ENCODE measurements at places on chromosomes 3 and 15.

DNA sequence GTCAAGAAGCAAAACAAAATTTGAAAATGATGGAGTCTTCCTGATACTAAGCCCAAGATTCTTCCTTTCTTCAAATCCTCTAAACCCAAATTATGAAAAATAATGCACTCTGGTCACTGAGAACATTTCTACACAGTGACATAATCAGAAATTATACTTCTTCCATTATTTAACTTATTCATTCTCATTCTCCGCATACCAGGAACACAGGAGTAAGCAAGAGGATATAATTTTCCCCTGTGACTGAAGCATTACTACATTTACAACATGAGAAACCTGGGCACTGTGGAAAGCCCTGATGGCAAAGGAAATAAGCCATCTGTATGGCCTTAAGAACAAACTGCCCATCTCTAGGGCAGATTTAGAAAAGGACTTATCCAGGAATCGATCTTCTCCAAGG lies 47.0 kb downstream of the EXD1 start:
- DNase-seq: no peak

GRCh38 chr15:40843261-40843884 lies 475 bp upstream of the SPINT1 start:
- DNase-seq: no peak

GRCh38 chr3:146503461-146504202 lies 34.3 kb upstream of the PLSCR2 start:
- no peak for DNase-seq

- no peak for DNase-seq
These were observed 29.9 kb upstream of the ALDH1A2 start for GRCh38 chr15:58095415-58095814.

DNA sequence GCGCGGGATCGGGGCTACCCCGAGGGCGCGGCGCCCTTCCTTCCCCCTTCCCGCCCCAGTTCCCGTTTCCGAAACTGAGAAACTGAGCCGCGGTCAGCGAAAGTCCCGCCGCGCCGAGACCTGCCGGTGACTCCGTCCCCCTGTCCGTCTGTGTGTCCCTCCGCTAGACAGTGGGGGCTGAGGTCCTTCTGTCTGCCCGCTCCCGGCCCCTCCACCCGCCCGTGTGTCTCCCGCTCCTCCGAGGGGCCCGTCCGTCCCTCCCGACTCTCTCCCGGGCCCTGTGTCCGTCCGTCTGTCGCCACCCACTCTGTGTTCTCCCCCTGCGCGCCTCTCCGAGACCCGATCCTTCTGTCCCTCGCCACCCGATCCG lies 426 bp downstream of the PRKCD start:
- DNase-seq: no peak

DNA sequence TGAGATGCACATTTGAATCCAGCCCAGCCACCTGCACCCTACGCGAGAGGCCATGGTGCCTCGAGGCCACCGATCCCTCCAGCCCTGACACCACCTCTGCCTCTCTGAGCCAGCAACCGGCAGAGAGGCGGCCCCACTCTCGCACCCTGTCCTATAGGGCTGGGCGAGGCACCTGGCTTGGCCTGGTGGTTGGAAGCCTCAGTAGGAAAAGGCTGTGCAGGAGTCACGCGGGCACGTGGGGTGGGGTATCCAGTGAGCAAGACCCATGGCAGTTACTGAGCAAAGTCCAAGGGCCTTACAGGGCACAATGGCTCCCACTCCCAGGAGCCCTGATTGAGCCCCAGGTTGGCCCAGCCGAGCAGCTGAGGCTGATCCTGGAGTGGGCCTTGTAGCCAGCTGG lies 12.4 kb upstream of the DUSP7 start:
- no peak for DNase-seq

DNA sequence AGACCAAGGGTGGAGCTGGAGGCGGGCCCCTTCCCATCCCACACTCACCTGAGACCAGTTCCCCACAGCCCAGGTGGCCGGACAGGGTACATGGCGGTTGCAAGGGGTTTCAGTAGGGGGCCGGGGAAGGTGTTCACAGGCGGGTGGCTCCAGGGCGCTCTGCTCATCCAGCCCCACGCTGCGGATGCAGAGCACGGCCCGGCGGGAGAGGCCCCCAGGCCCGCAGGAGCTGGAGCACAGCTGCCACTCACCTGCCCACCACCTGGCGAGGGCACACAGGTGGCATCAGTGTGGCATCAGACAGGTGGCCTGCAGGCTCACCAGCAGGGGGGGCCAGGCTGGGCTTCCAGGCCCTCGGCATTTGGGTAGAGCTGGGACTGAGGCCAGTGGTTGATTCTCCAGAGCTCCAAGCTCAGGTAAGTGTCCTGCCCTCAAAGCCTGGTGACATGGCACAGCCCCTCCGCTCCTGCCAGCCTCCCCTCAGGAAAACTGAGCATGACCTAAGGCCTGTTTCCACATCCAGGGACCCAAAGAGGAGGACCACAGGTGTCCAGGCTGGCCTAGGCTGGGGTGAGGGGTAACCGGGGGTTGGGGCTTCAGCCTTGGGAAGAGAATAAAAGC lies 43.8 kb downstream of the ADAMTS7 start:
- no peak for DNase-seq

GRCh38 chr15:40234783-40235182 lies 4.1 kb upstream of the PAK6 start:
- DNase-seq: no peak

Data from stimulated activated CD8-positive, alpha-beta memory T cell treated with anti-CD3 and anti-CD28 coated beads, Interleukin-12 subunit alpha, Interleukin-12 subunit beta, amount 100 ng/mL, for 1 hour (primary cell).